ENCODE measurements at places on chromosomes 7 and 10. TPM values are rescaled to one million over a fixed set of nuclear protein-coding genes. Genes with fewer than 3 reads are reported as not detected.

DNA sequence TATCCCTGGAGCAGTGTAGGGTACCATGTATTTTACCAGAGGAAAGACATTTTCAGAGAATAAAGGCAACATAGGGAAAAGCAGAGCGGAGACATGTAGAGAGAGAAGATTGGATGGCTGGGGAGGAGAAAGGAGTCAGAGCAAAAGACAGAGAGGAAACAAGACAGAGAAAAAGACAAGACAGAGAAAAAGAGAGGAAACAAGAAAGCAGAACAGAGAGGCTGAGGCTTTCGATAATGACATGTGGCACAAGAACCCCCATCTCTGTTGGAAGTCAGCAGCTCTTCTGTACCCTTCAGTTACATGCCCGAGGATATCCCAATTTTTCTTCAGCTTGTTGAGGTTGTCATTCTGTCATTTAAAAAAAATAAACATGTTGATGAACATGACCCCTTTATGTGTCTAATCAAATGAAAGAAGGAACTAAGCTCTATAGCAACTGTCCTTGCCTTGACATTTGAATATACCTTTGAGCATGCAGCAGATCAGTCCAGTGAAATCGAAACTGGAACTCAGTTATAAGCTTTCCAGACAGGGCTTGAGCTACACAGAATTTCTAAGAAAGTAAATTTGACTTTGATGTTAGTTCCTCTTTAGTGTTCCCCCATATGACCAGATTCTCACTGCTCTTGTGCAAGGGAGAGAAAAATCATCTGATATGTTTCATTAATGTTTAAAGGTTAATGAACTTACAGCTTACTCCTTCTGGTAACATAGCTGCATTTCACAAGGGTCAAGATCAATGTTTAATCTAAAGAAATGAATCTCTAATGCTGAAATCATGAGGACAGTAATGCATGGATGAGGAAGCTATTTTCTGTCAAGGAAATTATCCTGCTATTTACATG lies 75.1 kb upstream of the SP4 start:
- no peak for DNase-seq

GPR37 gene
- polyA plus RNA-seq: 0.01 TPM

GRCh38 chr10:48948470-48949037 lies 8.9 kb upstream of the LRRC18 start:
- DNase-seq: no peak

GRCh38 chr7:100745184-100745583 lies 11.8 kb downstream of the ZAN start:
- peak; percentile 37 for DNase-seq

GRCh38 chr7:32511791-32512190 lies 16.5 kb downstream of the AVL9 start:
- DNase-seq: no peak

DNA sequence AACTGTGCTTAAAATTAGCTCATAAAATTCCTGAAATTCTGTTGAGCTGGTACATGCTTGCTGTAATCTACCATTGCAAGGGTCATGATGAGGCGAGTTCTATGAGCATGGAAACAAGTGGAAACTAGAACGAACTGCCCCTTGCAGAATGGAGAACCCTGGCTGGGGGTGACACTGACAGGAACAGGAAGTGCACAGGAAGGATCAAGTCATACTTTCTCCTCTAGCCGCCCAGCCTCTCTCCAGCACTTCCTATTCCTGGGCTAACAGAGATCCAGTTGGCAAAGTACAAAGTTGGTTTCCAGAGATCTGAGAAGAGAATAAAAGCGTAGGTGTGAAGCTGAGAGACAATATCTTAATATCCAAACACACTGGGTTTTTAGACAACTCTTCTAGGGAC lies 414.2 kb upstream of the PODXL start:
- no peak for DNase-seq

DNA sequence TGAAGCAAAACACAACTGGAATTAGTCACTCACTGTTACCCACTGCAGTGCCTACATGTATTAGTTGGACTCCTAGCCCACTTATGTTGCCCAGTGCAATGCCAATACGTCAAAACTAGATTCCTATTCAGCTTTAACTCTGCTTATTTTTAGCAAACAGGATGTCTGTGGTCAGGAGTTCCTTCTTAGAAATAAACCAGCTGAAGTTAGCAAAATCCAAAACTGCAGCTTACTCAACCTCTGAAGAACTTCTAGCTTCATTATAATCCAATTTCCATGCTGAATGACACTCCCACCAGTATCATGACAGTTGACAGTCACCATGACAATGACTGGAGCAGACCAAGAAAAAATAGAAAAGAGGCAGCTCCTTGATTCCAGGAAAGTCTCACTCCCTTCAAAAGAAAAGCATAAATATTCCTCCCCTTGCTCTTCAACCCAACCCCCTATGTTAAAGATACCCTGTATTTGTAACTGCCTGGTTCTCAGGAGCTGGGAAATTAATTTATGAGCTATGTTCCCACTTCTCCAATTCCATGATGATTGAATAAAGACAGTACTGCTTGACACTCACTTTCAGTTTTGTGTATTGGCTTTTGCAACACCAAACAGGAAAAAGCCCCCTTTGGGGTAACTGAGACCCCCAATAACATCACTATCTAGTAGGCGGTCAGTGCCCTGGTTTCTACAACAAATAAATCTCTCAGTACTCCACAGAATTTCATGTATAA lies 327.4 kb downstream of the SORCS1 start:
- DNase-seq: no peak

ZNF365 gene
- 0.08 TPM for polyA plus RNA-seq

DGKB gene
- 0.08 TPM for polyA plus RNA-seq

FGFR2 gene
- polyA plus RNA-seq: 0.18 TPM

DNA sequence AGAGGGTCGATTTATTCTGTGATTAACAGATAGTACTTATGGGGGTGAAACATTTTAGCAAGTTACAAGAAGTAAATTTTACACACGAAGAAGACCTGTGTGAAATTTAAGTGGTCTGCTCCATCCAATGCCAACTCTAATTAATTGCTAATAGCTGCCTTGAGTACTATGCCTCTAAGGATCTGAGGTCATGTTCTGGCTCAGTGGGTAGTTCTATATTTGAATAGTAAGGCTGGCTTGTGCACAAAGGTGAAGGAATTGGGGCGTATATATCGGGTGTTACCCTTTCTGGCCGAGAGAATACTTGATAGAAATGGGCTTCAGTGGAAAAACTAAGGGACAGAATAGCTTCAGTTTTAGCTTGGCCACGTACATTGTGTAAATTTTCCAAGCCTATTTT lies 345.2 kb upstream of the ANKRD30A start:
- no peak for DNase-seq
